ENCODE measurements at places on chromosomes 3 and 15. TPM values are rescaled to one million over a fixed set of nuclear protein-coding genes. Genes with fewer than 3 reads are reported as not detected.

Gene ST8SIA2
- not detected for polyA plus RNA-seq

DNA sequence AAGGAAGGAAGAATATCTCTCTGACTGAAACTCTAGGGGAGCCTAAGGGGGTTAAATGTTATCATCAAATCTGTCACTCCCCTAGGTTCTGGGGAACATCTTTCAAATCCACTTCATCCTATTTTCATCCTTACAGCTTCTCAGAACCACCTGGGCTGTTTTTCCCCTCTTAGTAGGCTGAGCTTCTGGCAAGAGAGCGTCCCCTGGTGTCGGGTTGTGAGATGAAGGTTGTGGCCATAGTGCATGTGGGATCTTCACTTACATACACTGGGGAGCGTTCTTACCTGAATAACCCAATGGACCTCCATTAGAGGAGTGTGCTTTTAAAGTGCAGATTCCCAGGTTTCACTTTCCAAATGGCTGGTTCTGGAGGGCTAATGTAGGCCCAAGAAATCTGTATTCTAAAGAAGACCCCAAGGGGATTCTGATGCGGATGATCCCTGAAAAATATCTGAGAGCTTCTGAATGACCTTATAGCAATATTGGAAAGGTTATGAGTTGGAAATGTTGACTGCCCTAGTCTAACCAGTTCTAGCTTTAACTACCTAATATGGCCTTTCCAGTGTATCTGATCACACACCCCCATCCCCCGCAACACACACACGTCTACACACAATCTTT lies 663.7 kb downstream of the AGBL1 start:
- no peak for DNase-seq

Gene SHC4
- polyA plus RNA-seq: 0.42 TPM

Gene TM4SF18
- polyA plus RNA-seq: 23.1 TPM

Gene REC114
- polyA plus RNA-seq: not detected

DNA sequence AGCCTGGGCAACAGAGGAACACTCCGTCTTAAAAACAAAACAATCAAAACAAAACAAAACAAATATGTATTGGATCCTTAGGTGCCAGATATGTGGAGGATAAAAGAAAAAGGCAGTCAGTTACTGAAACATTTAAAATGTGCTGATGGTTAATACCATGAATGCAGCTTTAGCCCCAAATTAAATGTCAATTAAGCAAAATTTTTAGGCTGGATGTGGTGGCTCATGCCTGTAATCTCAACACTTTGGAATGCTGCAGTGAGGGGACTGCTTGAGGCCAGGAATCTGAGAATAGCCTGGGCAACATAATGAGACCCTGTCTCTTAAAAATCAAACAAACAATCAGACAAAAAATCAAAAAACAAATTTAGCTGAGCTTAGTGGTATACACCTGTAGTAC lies 8.5 kb upstream of the CHMP2B start:
- no peak for DNase-seq

Gene SAMD7
- polyA plus RNA-seq: 0.04 TPM

- no peak for DNase-seq
Observed at GRCh38 chr3:53422954-53423698, 71.3 kb upstream of the CACNA1D start.

- no peak for DNase-seq
Observed at GRCh38 chr15:98731712-98732450, 83.5 kb downstream of the IGF1R start.

- no peak for DNase-seq
Observed at GRCh38 chr3:142849148-142849547, 39.7 kb downstream of the PCOLCE2 start.

DNA sequence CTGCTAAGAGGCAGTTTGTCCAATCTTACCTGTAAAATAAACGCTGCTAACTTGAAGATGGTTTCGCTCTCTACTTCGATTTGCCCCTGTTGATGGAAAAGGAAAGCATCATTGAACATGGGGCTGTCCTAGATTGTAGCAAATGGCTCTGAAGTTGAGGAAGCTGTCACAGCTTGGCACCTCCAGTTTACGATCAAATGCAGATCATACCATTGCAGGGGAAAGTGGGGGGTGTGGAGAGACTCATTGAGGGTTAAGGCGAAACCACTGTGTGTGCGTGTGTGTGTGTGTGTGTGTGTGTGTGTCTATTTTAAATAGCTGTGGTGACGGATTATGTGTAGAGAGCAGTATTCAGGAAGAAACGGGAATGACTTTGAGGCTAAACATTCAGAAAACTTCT lies 127.6 kb upstream of the LMOD3 start:
- no peak for DNase-seq

DNA sequence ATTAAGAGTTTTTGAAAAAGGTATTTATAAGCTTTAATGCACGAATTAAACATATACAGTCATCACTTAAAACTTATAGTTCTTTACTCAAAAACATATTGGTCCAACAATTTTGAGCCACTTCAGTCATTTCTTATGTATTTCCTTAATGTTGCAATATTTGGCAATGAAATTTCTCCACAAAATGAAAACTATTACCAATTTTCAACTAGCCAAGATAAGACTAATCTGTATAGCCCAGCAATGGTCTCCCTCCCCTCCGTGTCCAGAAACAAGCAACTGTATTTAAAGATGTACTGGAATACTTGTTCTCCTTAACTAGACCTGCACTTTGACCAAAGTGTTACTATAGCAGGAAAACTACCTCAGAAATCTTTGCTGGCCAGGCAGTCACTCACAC lies 9.2 kb downstream of the ARF4 start:
- DNase-seq: no peak

Gene GXYLT2
- polyA plus RNA-seq: 0.32 TPM

DNA sequence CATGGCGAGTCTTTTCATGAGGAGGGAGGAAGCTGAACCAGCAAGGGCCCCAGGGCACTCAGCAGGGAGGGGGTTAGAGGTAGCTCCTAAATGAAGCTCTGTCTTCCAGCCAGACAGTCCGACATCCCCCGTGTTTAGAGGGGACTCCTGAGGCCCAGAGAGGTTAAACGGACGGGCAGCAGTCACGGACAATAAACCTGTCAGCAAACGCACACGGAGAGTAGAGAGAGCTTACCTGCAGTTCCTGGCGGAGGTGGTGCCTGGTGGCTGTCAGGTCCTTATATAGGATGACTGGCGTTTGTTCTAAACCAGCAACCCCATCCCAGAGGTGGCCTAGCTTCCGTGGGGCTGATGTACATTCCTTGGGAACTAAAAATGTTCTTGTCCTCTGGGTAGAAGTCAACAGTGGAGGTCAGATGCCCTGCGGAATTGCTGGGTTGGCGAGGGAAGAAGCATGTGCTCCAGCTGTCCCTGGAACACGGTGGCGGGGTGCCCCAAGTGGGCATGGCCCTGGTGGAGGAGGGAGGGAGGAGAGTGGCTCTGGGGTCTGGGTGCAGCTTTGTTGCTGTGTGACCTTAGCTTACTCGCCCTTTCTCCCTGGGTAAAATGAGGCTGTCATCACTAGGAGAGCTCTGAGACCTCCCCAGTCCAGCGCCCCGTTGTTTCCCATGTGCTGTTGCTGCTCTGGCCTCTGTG lies 2.1 kb downstream of the GHRL start:
- DNase-seq: no peak
